Gastrocnemius medialis (tissue), 4 donors: ENCODE measurements at places on chromosomes 5 and 9. TPM values are rescaled to one million over a fixed set of nuclear protein-coding genes. Genes with fewer than 3 reads are reported as not detected.

Gene BASP1
- 4.0 TPM for total RNA-seq

Gene LHFPL2
- 3.6 TPM for total RNA-seq

Gene ACOT12
- not detected for total RNA-seq

Gene LHX6
- total RNA-seq = 2.1 TPM

Gene PKD2L2
- not detected for total RNA-seq

Gene C5orf58
- not detected for total RNA-seq

Gene ISL1
- not detected for total RNA-seq

Gene TMED7
- total RNA-seq = 53.1 TPM
